ENCODE measurements at places on chromosomes 16 and 17.

GRCh38 chr17:45734598-45734997, 49.5 kb upstream of the CRHR1 start:
- no peak for DNase-seq

- DNase-seq, result no peak
These were observed 391.4 kb downstream of the WWOX start for GRCh38 chr16:78490847-78491246.

DNA sequence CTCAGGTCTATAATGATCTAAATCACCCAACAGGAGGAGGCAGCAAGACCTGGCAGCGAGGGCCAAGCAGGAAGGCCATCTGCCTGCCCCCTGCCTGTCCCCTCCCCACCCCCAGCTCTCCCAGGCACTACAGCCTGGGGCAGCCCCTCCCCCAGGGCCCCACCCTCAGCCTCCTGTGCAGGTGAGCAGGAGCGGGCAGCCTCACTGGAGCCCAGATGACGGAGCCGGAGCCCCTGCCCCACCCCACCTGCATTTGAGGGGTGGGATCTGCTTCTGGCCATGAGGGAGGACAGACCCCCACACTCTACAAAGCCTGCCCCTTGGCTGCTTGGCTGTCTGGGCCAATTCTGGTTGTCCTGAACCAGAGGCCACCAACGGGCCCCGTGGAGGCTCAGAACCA, 12.4 kb upstream of the BAHCC1 start:
- no peak for DNase-seq

- no peak for DNase-seq
These were observed 4.1 kb downstream of the HS3ST3B1 start for GRCh38 chr17:14304773-14305517.

GRCh38 chr16:65105171-65105570, 16.7 kb downstream of the CDH11 start:
- no peak for DNase-seq

GRCh38 chr16:24834459-24835335, 11.1 kb upstream of the SLC5A11 start:
- no peak for DNase-seq

DNA sequence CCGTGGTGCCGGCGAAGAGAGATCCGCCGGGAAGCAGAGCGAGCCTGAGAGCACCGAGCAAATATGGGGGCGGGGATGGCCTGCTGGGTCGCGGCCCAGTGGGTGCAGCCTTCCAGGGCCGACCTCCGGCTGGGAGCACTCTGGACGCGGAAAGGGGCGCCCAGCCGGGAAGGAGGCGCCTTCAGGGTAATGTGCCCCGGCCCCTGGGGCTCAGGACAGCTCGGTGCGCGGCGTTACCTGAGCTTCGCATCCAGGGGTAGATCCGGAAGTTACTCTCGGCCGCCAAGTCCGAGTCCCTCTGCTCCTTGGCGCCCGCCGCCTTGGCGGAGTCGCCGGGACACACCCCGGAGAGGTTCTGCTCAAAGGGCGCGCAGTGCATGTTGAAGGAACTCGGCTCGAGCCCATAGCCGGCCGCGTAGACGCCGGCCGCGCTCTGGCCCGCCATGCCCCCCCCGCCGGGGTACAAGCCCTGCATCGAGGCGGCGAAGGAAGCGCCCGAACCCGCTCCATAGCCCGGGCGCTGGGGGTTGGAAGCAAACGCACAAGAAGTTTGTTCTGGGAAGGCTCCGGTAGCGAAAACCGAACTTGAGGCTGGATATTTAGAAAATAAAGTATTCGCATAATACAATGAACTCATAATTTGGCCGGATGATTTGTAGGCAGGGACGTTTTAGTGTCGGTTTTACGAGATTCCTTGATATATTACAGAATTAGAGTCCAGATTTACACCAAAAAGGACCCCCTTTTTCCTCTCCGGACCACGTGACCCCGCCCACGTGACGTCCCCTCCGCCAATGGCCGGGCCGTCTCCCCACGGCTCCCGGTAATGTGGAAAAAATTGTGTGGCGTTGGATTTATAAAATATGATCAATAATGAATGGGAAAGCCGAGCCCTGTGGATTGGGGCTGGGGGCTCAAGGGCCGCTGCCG, at the start of gene HOXB7:
Gene HOXB7 (minus strand): TSS at position 736 of the 930 bp plus-strand sequence. CDS start 99 bp downstream, at position 637.
- peak; percentile 70 for DNase-seq

DNA sequence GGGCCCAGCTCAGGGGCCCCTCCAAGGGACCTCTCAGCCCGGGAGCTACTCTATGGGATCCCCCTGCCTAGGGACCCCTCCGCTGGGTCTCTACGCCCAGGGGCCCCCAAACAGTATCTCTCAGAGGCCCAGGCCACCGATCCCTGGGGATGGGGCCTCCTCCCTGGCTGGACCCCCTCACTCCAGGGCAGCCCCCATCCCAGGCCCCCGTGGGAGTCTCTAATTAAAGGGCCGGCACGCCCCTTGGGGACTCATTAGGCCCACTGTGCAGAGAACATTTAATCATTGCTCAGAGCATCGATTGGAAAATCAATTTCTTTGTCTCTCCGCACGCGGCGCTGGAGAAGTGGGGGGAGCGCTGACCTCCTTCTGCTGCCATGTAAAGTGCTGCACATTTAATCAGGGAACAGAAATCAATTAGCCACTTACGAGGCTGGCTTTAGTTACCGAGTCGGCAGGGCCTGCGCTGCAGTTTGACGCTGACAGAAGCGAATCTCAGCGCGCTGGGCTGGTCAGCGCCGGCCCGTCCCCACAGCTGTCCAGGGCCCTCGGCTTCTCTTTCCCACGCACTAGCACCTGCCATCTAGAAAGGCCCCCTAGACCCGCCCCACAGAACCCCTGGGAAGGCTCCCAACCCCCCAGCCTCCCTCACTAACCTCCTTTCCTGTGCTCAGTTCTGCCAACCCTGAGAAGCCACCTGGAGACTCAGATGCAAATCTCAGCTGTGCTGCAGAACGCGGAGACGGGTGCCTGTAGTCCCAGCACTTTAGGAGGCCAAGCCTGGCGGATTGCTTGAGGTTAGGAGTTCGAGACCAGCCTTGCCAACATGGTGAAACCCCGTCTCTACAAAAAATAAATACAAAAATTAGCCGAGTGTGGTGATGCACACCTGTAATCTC, 20.2 kb upstream of the C1QL1 start:
- DNase-seq, result no peak

- no peak for DNase-seq
These were observed 727.8 kb downstream of the CDH11 start for GRCh38 chr16:64394061-64394460.

- no peak for DNase-seq
These were observed 401.2 kb downstream of the CDH13 start for GRCh38 chr16:83027973-83028372.

- DNase-seq, result no peak
These were observed 5.0 kb upstream of the SPIRE2 start for GRCh38 chr16:89823087-89823823.

GRCh38 chr17:57234739-57235092, 21.6 kb upstream of the MSI2 start:
- no peak for DNase-seq

GRCh38 chr17:45883063-45883462, 11.3 kb upstream of the MAPT start:
- no peak for DNase-seq

GRCh38 chr16:28098171-28098958, 34.9 kb upstream of the GSG1L start:
- no peak for DNase-seq

DNA sequence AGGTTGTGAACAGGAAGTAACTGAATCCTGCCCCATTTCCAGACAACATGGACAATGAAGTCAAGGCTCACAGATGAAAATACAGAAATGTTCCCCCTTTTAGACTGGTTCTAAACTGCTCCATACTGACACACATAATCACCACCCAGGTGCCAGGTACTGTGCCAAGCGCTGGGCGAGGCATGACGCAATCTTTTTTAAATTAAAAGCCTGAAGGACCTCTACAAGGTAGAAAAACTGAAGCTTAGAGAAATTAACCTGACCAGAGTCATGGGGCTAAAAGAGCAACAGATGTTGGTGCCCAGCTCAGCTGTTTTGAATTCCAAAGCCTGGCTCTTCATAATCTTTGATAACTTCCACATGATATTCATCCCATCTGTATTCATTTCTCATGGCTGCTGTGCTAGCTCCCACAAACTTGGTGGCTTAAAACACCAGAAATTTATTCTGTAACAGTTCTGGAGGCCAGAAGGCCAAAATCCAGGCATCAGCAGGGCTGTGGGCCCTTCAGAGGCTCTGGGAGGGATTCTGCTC, 4.9 kb upstream of the RAB11FIP4 start:
- DNase-seq, result no peak
